ENCODE measurements at places on chromosomes 3 and 15.
A peak's percentile ranks its signal among the peaks of the same experiment; 100 is the strongest.

GRCh38 chr3:143975554-143976152, 4.0 kb downstream of the DIPK2A start:
- peak; percentile 7 for DNase-seq

- DNase-seq: no peak
These were observed 22.4 kb downstream of the FBXW12 start for GRCh38 chr3:48394391-48394790.

DNA sequence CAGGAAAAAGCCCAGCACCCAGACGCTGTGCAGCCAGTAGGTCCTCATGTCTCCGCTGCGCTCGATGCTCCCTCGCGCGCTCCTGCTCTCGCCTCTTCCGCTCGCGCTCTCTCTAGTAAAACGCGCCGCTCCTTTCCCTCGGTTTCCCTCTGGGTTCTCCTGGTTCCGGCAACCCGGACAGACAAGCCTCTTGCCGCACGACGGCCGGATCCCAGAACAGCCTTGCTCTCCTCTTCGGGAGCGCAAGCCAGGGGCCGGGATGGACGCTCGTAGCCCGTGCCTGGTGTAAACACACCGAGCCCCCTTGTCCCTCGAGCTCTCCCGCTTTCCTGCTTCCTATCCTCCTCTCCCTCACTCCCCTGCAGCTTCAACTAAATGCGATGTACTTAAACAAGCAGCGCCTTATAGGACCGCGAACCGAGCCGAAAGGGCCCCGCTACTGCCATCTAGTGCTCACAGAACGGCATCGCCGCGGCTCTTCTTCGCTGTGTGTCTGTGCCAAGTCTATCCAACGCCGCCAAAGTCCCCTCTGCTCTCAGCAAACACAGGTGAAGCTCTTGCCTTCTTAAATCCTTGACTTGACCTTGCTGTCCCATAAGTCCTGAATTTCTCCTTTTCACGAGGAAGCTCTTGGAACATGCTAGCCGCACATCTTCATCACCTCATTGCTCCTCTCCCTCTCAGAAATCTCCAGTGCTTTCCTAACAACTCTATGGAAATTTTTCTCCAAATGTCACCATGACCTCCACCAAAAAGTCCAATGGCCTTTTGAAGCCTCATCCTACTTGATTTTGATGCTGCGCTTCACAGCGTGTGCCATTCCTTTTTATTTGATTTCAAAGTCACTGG, 1037.2 kb downstream of the IGSF11 start:
- peak; percentile 4 for DNase-seq

- no peak for DNase-seq
These were observed 74.4 kb downstream of the P2RY1 start for GRCh38 chr3:152909180-152909883.

DNA sequence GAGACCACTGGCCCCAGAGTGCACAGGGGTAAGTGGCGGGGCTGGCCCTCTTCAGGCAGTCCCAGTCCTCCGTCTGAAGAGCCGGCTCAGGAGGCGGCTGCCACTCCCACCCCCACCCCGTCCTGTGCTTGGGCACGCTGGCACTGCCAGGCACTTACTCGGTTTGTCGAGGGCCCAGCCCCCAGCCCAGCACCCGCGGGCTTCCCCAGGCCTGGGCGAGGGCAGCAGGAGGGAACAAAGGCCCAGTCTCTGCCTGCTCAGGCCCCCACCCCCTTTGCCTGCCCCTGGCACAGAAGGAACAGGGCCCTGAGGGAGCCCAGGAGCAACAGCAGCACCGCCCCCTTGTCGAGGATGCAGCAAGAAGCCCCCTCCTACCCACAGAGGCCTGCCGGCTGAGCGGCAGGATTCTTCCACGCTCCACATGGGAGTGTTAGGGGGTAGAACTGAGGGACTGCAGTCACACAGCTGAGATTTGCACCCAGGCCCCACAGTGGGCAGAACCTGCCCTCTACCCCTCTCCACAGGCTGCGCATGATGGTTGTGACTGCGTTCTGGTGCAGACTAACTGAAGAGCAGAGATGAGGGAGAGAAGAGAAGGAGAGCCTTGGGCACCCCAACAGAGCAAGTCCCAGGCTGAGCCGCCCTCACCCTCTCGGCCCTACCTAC, 8.9 kb downstream of the DUSP7 start:
- DNase-seq: no peak

DNA sequence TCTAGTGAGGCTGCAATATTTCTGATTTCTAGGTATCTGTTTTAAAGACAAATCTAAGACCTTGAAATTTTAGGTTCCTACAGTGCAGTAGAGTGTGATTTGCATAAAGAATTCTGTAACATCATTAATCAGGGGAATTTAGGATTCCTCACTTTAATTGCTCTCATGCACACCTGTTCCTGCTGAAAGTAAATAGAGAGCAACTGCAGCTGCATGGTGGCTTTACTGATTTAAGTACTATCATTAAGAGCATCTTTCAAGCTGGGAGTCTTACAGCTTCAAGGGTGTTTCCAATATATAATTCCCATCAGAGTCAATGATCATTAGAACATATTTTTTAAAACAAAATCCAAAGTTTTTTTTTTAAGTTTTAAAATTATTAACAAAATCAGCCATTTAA, 36.0 kb upstream of the C3orf70 start:
- DNase-seq: no peak

- DNase-seq: no peak
These were observed 421.4 kb downstream of the SHQ1 start for GRCh38 chr3:72426618-72427397.

DNA sequence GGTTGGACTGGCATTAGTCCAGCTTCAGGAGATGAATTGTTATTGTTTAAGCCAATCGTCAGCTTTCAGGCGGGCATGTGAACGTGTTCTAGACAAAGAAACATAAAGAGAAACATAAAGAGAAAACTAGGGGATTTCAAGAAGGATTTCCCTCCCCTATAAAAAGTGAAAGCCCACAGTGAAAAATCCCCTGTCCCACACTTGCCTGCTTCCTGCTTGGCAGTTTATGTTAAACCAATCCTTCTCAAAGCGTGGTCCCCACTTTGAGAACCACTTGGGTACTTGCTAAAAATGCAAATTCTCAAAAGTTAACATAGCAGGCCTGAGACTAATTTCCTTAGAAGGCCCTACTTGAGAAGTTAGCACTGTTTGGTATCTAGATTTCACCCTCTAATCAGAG, 293.0 kb upstream of the SOX14 start:
- no peak for DNase-seq

GRCh38 chr15:55660153-55660552, 72.0 kb upstream of the PYGO1 start:
- no peak for DNase-seq

- no peak for DNase-seq
These were observed 121.4 kb upstream of the CHRM5 start for GRCh38 chr15:33846862-33847261.

GRCh38 chr3:65761446-65762234, 277.1 kb downstream of the MAGI1 start:
- DNase-seq: no peak

GRCh38 chr15:39327005-39327730, 253.7 kb upstream of the THBS1 start:
- DNase-seq: no peak

GRCh38 chr3:33954956-33955355, 156.5 kb downstream of the PDCD6IP start:
- DNase-seq: no peak

DNA sequence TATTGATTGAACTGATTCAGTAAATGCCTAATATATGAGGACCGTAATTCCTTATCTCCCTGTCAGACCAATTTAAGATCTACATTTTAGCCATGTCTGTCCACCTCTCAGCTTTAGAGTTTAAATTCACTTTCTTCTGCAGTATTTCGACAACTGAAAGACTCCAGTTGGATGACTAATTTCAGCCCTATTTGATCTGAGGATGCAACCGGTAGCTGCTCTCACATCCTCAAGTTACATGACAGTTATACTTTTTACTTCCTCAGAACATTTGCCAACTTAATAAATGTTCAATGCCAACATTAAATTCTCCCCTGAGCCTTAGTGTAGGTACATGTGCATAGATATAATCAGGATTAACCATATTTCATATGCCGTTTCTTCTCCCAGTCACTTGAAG, 2.5 kb upstream of the HHLA2 start:
- DNase-seq: no peak

DNA sequence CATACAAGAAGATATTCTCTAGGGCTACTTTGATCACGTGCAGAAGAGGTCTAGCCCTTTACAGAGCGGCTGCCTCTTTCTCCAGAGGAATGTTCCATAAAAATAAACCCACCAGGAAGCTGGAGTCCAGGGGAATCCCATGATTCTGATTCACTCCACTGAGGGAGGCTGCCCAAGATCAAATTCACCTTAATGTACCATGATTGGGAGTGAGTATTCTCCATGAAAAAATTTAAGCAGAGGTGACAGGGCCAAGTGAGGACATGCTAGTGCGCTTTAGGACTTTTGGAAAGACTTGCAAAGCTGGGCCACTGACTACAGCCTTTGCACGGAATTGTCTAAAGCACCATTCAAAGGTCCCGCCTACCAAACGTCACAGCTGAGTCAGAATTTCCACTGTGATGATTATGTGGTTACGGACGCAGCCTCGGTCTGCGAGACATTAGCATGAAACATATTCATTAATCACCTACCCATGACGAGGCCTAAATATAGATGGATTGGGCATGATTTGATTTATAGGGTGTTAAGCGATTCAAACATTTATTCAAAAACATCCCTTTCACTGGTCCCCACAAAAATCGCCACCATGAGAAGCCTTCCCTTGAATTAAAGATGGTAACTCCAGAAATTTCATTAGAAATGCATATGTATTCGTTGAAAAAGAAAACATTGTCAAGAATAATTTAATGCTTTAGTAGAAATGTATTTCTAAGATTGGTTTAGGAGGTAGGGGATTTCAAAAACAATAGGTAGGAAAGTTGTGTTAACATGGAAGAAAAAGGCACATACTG, 152.6 kb downstream of the GREM1 start:
- DNase-seq: peak; percentile 15

GRCh38 chr3:114376516-114377185, 82.8 kb downstream of the TIGIT start:
- no peak for DNase-seq

DNA sequence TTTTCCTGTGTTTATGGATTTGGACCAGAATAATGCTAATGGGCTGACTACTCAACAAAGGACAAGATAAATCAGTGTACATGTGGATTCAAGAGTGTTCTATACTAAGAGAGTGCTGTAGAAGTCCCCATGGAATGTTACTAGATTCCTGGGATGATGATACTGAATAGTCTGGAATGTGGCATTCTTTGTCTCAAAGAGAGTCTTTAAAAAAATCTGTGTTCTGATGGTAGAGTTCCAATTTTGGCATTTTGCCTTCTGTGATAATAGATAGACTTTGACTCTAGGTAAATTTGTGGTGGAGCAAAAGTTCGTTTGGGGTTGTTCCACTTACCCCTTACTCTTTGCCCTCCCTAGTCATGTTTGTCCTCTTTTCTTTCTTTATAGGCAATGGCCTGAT, 43.7 kb downstream of the NMD3 start:
- no peak for DNase-seq

- DNase-seq: no peak
These were observed 597.2 kb upstream of the ADAMTS9 start for GRCh38 chr3:65284961-65285360.

GRCh38 chr3:127493924-127494646, 96.4 kb downstream of the TPRA1 start:
- no peak for DNase-seq

DNA sequence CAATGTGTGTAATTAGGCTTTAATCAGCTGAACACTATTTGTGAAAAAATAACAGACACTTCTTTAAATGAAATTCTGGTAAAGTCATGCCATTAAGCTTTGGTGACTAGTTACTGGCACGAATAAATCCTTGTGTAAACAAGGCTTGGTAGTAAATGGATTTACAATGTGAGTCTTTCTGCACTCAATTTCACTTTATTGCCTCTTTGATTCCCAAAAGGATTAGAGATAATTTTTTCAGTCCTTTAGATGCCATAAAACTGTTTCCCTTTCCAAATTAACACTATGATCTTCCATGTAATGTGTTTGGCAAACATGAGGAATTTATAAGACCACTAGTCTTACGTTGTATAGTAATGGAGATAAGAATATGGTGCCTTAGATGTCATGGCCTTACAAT, 339.5 kb upstream of the DNAJC19 start:
- DNase-seq: no peak

GRCh38 chr3:138781012-138781470, 53.7 kb downstream of the PIK3CB start:
- DNase-seq: peak; percentile 73

- no peak for DNase-seq
These were observed 23.0 kb downstream of the LRIG1 start for GRCh38 chr3:66477856-66478255.

GRCh38 chr15:39248204-39248603, 332.7 kb upstream of the THBS1 start:
- no peak for DNase-seq

- DNase-seq: no peak
These were observed 141.7 kb upstream of the LRIG1 start for GRCh38 chr3:66642484-66642883.

- peak; percentile 53 for DNase-seq
These were observed 10.7 kb downstream of the IGF1R start for GRCh38 chr15:98658831-98659699.

- peak; percentile 36 for DNase-seq
These were observed 2.7 kb downstream of the ALS2CL start for GRCh38 chr3:46690798-46691197.

DNA sequence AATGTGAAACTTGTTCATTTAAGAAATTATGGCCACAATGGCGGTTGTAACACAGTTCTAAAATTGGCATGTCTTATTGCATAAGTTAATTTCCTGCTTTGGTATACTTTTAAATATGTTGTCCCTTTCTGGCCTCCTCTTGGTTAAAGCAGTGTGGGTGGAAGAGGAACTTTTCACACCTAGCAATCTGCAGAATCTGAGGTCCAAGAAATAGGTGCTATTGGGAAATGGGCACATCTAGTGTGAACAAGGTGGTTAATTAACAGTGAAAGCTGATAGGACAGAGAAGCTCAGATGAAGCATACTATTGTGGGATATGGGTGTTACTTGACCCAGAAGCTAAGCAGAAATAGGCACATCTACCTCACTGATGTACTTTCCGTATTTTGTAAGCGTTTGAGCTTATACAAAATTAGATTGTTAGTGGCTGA, 10.6 kb downstream of the CMC1 start:
- DNase-seq: no peak

GRCh38 chr3:195208631-195209030, 62.3 kb downstream of the XXYLT1 start:
- no peak for DNase-seq

- peak; percentile 66 for DNase-seq
These were observed 68.4 kb upstream of the CHRNB4 start for GRCh38 chr15:78709263-78709882.

DNA sequence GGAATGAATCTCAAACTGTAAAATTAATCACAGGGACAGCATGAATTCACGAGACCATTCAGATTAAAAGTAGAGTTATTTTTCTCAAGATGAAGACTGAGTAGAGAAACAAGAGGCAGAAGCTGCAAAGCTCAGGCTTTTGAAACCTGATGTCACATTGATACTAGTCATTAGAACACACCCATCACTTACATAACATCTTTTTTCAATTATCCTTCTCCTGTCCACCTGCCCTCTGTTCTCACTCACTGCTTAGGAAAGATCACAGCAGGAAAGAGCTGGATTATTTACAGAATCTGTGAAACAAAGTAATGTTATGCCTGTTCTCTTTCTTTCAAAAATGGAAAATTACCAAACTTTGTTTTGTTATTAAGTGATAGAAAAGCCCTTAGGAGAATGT, 72.0 kb upstream of the CDAN1 start:
- DNase-seq: no peak

GRCh38 chr3:13194285-13195209, 121.3 kb upstream of the IQSEC1 start:
- no peak for DNase-seq
